ENCODE measurements at places on chromosomes 13 and 19.

- DNase-seq, result no peak
Observed at GRCh38 chr19:54473071-54473891, at the start of gene CDC42EP5. CDC42EP5 (minus strand) TSS chr19:54473296; CDS start chr19:54465547, 7,749 bp downstream.

DNA sequence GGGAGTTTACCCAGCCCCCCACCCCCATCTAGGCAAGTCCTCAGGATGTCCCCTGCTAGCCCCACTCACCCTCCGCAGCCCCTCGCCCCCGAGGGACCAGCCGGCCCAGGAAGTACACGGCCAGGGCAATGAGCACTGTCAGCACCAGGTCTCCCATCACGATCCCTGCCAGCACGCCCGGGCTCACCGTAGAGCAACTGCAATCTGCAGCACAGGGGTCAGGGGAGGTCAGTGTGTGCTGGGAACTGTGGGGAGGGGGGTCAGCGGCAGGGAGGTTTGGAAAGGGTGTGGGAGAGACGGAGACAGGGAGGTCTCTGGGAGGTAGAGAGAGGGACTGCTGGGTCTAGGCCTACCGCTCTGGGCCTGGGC lies 734 bp downstream of the TYROBP start:
- DNase-seq, result no peak

DNA sequence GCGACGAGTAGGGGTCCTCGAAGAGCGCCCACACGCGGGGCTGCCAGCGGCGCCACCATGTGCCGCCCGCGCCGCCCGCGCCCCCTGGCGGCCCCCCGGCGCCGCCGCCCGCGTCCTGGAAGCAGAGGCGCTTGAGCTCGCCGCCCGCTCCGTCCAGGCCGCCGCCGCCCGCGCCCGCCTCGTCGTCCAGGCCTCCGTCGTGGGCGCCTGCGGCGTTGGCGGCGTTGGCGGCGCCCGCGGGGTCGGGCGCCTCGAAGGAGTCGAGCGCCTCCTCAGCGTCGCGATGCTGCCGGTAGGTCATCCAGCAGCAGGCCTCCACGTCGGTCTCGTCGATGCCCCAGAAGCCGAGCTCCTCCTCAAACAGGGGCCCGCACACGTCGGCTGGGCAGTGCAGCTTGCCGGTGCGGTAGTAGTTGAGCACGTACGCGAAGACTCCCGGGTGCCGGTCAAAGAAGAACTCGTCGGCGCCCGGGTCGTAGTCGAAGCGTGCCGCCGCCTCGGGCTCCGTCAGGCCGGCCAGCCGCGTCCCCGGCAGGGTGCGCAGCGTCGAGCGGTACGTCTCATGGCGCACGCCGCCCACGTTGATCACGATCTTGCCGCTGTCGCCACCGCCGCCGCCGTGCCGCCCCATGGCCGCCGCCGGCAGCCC lies 829 bp downstream of the KCNC3 start:
- DNase-seq, result no peak

DNA sequence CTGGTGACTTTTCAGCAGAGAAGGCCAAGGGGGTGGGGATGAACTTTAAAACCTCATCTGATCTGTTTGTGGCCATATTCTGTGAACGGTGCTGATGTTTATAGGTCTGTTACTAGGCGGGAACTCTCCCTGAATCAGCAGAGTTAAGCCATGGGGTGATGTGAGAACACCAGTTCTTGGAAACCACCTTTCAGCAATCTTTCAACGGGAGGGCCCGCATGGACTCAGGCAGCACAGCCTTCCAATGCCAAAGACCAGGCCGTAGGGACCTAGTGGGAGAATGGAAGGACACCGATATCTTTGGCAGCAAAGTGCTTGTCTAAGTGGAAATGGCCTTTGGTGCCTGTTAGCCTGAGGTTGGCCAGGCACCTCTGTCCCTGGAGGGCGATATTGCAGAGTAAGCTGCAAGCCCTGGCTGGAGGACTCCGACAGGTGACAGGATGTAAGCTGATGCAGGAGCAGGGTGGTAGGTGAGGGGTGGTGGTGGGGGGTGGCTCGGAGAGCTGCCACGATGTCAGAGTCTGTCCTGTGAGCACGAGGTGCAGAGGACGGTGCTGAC lies 57.0 kb downstream of the ERCC5 start:
- DNase-seq, result no peak

GRCh38 chr19:49391581-49392399 lies 3.7 kb downstream of the KASH5 start:
- peak; percentile 86 for DNase-seq

DNA sequence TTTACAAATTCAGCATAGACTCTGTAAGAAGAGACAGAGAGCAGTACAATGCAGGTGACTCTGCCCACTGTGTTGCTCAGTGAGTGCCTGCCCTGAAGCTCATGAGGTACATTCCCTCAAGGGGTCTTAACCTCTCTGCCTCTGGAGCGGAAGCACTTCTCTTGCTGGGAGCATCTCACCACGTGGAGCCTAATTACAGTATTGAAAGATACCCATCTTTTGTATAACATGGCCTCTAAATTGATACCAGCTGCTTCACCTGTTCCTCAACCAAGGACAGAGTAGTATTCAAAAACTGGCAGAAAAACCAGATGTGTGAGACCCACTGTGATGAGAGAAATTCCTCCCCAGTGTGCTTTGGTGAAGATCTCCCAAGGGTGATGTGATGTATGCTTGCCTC lies 77.1 kb downstream of the SACS start:
- DNase-seq, result no peak

GRCh38 chr19:49408816-49409440 lies 14.3 kb downstream of the PTH2 start:
- DNase-seq, result no peak

DNA sequence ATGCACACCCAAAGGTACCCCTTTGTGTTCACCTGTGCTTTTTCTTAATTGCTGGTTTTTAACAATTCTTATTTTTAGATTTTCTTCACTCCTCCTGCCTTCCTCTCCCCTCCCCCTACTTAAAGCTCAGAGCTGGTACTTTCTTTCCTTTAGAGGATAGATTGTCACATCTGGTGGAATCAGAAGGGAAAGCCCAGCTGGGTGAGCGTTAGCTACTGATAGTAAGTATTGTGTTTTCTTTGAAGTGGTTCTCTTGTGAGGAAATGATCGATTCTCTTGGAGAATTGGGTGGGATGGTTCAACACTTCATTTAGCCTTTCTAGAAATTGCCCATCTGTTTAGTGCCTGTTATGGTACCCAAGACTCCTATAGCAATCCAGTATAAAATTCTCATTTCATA lies 84.8 kb downstream of the FLT1 start:
- DNase-seq, result no peak

DNA sequence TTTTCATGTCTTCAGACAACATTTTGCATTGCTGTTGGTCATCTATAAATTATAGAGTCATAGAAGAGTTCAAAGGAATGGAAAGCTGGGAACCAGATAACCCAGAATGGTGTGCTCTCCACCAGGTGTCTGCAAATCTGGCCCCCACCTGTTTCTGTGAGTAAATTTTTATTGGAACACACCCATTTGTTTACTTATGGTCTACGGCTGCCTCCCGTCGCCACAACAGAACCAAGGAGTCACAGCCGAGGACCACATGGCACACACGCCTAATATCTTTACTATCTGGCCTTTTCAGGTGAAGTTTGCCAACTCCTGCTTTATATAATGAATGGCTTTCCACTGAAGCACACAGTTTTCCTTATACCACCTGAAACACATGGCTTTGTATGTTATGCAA lies 58.2 kb downstream of the EFNB2 start:
- no peak for DNase-seq

GRCh38 chr13:32455594-32455903 lies 27.6 kb upstream of the N4BP2L1 start:
- DNase-seq, result no peak

DNA sequence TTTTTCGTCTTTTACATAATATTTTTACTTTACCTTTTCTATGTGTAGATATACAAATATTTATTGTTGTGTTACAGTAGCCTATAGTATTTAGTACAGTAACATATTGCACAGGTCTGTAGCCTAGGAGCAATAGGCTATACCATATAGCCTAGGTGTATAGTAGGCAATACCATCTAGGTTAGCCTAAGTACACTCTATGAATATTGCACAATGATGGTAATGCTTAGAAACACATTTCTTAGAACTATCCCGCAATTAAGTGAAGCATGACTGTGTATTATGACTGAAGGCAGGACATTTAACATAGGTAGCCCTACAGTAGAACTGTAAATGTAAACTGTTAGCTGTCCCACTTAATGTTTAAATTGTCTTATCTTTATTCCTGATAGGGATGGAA lies 964.3 kb downstream of the SLITRK1 start:
- no peak for DNase-seq

- peak; percentile 26 for DNase-seq
Observed at GRCh38 chr13:23384111-23384510, 49.4 kb downstream of the SACS start.

DNA sequence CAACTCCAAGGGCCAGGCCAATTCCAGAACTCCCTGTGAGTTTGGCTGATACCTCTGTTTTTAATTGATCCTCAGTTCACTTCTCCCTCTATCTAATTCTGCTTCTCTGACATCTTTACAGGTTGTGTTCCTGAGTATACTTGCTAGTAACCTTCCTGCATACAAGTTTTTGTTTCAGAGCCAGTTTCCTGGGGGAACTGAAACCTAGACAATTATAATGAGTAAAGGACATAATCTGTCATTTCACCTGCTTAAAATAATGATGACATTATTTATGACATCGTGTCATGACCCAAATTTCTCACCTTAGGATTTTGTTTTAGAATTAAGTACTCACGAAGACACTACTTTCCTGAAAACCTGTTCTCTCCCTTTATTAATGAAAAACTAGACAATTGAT lies 12.5 kb upstream of the MYCBP2 start:
- no peak for DNase-seq

DNA sequence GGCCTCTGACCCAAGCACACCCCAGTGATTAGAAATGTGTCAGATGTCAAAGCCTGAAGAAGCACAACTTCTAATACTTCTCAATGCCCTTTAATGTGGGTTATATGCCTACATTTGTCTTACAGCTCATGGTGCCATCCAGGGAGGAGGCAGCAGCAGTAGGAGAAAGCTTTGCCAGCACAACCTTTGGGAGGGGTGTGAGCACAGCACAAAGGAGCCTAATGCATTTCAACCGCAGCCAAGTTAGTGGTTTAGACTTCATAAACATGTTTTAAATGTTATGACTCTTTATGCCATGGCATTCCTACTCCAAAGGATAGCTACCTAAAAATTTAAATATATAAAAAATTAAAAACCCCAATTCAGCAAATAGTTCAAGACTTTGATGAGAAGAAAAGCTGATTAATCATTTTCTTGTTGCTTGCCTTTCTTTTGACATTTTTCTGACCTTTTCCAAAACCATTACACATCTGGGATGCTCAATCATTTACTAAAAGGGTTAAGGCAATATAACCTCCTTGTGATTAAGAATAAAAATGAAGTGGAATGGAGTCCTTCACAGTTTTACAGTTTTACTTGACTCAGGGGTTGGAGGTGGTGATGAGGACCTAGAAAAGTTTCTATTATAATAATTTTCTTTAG lies 142.7 kb downstream of the DLEU7 start:
- no peak for DNase-seq

- DNase-seq, result peak; percentile 22
Observed at GRCh38 chr19:42081584-42082203, 5.7 kb downstream of the ZNF574 start.

DNA sequence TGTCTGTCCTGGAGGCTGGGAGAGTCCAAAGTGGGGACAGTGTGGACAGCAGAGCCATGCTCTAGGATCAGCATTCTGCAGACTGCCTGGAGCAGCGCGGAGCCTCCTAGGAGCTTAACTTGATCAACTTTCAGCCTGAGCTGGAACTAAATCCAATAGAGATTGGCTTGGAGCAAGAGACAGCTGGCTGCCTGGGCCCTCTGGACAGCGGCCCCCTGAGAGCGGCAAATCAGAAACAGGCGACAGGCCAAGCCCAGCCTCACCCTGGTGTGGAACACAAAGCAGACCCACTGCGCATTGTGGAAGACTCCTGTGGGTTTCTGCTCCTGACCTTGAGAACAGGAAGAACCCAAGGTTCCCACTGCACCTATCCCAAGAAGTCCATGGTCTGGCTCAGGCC lies 462.2 kb downstream of the TSHZ3 start:
- no peak for DNase-seq

GRCh38 chr13:112791663-112792440 lies 102.0 kb downstream of the ATP11A start:
- no peak for DNase-seq

GRCh38 chr19:51342631-51343569 lies 961 bp upstream of the VSIG10L start:
- DNase-seq, result no peak
